ENCODE measurements at places on chromosomes 5 and 9.
A peak's percentile ranks its signal among the peaks of the same experiment; 100 is the strongest.

- H3K36me3 ChIP-seq = no peaks in the 10 kb centered on the region
- H3K4me3 ChIP-seq = no peak overlapping the region
- no peak for DNase-seq
- H3K27ac ChIP-seq = no peak overlapping the region
- no peaks in the 10 kb centered on the region for H3K27me3 ChIP-seq
These were observed 53.8 kb upstream of the PSD2 start for GRCh38 chr5:139741823-139742172.

GRCh38 chr5:14059810-14060209 lies 83.3 kb upstream of the TRIO start:
- H3K4me1 ChIP-seq = no peaks in the 10 kb centered on the region
- no peak overlapping the region for H3K27ac ChIP-seq
- H3K36me3 ChIP-seq = no peaks in the 10 kb centered on the region
- H3K27me3 ChIP-seq = no peaks in the 10 kb centered on the region
- no peak for DNase-seq

- H3K27me3 ChIP-seq = no peaks in the 10 kb centered on the region
- no peaks in the 10 kb centered on the region for H3K4me1 ChIP-seq
- H3K4me3 ChIP-seq = no peak overlapping the region
- no peak overlapping the region for H3K27ac ChIP-seq
These were observed 562.2 kb downstream of the HTR1A start for GRCh38 chr5:63400079-63400478.

- H3K4me1 ChIP-seq = no peaks in the 10 kb centered on the region
- H3K27me3 ChIP-seq = no peaks in the 10 kb centered on the region
- no peak for DNase-seq
- peak overlapping the region; percentile 8 for H3K27ac ChIP-seq
These were observed 238.5 kb upstream of the PIK3R1 start for GRCh38 chr5:67976891-67977601.

DNA sequence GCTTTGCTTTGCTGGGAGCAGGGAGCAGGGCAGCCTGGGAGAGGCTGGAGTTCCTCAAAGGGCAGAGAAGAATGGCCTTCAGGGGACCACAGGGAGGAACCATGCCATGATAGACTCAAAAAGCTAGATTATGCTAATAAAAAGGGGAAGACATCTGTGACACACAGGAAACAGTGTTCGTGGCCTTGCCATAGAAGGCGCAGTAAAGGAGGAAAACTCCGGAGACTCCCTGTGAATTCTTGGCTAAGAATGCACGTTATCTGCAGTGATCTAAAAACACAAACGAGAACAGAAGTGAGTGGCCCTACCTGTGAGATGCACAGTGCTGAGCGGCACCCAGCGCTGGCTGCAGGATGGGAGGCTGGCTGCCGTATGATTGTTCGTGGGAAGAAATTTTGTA lies 15.9 kb upstream of the LTC4S start:
- no peaks in the 10 kb centered on the region for H3K27me3 ChIP-seq
- H3K36me3 ChIP-seq = peaks cover 58% of the 10 kb centered on the region

GRCh38 chr5:108788142-108788541 lies 40.4 kb downstream of the FER start:
- peak; percentile 86 for DNase-seq
- H3K36me3 ChIP-seq = peaks cover 8% of the 10 kb centered on the region
- H3K27me3 ChIP-seq = no peaks in the 10 kb centered on the region
- no peaks in the 10 kb centered on the region for H3K4me1 ChIP-seq

- H3K36me3 ChIP-seq = no peaks in the 10 kb centered on the region
- DNase-seq = no peak
- no peaks in the 10 kb centered on the region for H3K4me1 ChIP-seq
- no peak overlapping the region for H3K4me3 ChIP-seq
- H3K27ac ChIP-seq = no peak overlapping the region
These were observed 123.7 kb downstream of the NTRK2 start for GRCh38 chr9:84793251-84793650.

DNA sequence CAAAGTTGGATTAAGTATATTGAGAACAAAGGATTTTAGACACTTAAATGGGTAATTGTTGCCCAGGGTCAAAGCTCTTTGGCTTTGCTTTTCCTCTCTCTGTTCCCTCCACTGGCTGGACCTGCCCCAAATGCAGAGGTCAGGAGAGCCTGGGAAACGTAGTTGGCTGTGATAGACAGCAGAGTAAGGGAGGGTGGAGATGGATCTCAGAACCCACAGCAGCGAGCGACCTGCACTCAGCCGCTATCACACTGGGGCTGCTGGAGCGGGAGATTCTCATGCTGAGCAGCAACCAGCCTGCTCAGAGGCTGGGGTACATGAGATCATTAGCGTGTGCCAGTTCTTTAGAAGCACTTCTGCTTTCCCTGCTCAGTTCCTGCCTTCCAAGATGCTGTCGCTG lies 71.8 kb upstream of the TTC23L start:
- no peaks in the 10 kb centered on the region for H3K27me3 ChIP-seq
- no peak for DNase-seq
- peaks cover 9% of the 10 kb centered on the region for H3K36me3 ChIP-seq
- no peak overlapping the region for H3K4me3 ChIP-seq
- H3K4me1 ChIP-seq = no peaks in the 10 kb centered on the region

DNA sequence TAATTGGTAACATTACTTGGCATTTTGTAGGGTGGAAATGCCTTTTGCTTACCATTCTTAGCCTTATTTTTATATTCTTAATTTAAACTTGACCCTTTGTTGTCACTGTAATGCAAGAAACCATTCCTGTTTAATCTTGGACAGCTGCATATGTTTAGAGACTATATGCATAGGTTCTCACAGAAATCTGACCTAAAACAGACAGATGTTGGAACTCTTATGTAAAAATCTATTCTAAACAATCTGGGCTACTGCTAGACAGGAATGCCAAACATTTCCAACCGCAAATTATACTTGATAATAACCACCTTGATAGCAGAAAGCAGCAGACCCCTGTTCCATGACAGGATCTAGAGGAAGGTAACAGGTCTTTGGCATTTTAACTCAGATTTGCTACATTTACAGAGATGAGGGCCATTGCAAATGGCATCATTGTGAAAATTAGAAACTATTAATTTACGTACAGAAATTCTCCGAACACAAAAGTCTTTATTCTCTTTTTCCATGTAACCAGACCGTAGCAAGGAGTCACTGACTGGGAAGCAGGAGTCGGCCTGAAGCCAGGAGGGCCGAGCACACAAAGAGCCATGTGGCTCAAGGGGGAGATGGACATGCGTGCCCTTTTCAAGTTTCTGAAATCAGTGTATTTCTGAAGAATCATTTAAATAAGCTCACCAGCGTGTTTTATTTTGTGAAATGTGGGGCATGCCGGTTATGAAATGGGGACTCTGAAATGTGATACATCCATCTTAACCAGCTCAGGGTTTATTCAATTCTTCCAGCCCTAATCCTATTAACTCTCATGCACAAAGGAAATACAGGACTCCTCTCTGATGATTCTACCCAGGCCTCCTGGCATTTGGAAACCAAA lies 139.3 kb downstream of the AOPEP start:
- peak; percentile 77 for DNase-seq
- H3K36me3 ChIP-seq = no peaks in the 10 kb centered on the region
- peak overlapping the region; percentile 80 for H3K27ac ChIP-seq
- H3K4me3 ChIP-seq = no peak overlapping the region
- no peaks in the 10 kb centered on the region for H3K27me3 ChIP-seq

- no peak overlapping the region for H3K4me3 ChIP-seq
- peaks cover 47% of the 10 kb centered on the region for H3K4me1 ChIP-seq
- H3K36me3 ChIP-seq = no peaks in the 10 kb centered on the region
- DNase-seq = peak; percentile 57
- no peaks in the 10 kb centered on the region for H3K27me3 ChIP-seq
These were observed 144.7 kb upstream of the IER5L start for GRCh38 chr9:129322641-129323375.

GRCh38 chr9:34518896-34519295 lies 3.9 kb downstream of the ENHO start:
- H3K36me3 ChIP-seq = no peaks in the 10 kb centered on the region
- DNase-seq = no peak
- no peak overlapping the region for H3K27ac ChIP-seq
- H3K4me1 ChIP-seq = peaks cover 5% of the 10 kb centered on the region
- H3K4me3 ChIP-seq = no peak overlapping the region

- no peaks in the 10 kb centered on the region for H3K4me1 ChIP-seq
- peaks cover 52% of the 10 kb centered on the region for H3K36me3 ChIP-seq
- no peaks in the 10 kb centered on the region for H3K27me3 ChIP-seq
- H3K4me3 ChIP-seq = no peak overlapping the region
- H3K27ac ChIP-seq = no peak overlapping the region
These were observed 130.4 kb downstream of the DAB2IP start for GRCh38 chr9:121781701-121782464.

GRCh38 chr5:93582677-93583438 lies at the start of gene NR2F1:
TSS of gene NR2F1 (plus strand) at chr5:93583222. CDS start at chr5:93585024, 1,802 bp downstream.
- no peak within 1 kb of the TSS for H3K27ac ChIP-seq
- H3K27me3 ChIP-seq = peaks cover 12% of the 10 kb centered on the region
- H3K4me1 ChIP-seq = peaks cover 10% of the 10 kb centered on the region
- no peak for DNase-seq

DNA sequence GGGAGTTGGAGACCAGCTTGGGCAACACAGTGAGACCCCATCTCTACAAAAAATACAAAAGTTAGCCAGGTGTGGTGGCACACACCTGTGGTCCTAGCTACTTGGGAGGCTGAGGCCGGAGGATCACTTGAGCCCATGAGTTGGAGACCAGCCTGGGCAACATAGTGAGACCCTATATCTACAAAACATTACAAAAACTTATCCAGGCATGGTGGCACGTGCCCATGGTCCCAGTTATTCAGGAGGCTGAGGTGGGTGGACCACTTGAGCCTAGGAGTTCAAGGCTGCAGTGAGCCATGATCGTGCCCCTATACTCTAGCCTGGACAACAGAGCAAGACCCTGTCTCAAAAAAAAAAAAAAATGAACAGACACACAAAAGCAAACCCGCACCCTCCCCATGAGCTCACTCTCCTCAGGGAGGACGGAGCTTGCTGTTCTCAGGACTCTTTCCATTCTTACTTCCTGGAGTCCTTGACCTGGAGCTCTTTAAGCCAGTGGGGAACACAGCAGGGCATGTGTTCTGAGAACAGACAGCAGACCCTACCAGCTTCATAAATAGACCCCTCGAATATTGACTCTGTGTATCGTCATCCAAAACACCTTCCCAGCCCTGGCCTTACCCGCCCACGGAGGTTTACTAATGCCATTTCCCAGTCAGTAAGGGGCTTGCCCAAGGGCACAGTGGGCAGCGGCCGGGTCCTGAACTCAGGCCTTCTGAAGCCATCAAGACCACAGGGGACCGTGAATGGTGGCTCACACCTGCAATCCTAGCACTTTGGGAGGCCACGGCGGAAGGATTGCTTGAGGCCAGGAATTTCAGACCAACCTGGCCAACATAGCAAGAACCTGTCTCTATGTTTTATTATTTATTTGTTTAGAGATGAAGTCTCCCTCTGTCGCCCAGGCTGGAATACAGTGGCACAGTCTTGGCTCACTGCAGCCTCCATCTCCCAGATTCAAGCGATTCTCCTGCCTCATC lies 11.1 kb downstream of the PTGES2 start:
- peaks cover 14% of the 10 kb centered on the region for H3K36me3 ChIP-seq
- no peak overlapping the region for H3K4me3 ChIP-seq
- DNase-seq = no peak
- H3K4me1 ChIP-seq = no peaks in the 10 kb centered on the region
- no peak overlapping the region for H3K27ac ChIP-seq

DNA sequence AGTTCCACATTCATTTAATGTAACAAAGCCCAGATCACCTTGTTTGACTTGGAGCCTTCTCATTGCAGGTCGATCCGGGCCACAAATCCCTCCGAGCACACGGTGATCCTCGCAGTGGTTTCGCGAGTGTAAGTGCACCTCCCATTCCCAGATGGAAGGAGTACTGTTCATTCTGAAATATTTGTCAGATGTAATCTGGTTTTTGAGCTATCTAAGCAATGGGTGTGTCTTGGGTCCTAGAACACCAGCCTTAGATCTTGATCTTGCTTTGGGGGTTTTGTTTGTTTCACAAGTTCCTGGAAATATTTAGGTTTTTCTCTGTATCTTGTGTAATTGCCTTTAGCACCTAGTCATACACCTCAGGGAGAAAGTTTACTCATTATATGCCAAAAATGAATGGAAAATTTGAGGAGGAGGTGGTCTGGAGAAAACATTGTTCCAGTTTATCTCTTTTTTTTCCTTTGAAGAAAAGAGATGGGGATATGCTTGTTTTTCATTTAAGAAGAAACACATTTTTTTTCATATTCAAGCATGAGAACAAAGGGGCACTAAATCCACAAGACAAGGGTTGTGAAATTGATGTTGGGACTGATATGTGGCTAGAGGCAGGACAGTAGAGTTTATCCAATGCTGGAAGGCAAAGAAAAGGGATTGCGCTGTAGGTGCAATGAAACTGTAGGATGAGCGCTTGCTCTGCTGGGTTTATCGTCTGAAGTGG lies 118.6 kb downstream of the PDE8B start:
- H3K27ac ChIP-seq = peak overlapping the region; percentile 75
- H3K4me3 ChIP-seq = no peak overlapping the region
- peaks cover 4% of the 10 kb centered on the region for H3K4me1 ChIP-seq
- no peak for DNase-seq

DNA sequence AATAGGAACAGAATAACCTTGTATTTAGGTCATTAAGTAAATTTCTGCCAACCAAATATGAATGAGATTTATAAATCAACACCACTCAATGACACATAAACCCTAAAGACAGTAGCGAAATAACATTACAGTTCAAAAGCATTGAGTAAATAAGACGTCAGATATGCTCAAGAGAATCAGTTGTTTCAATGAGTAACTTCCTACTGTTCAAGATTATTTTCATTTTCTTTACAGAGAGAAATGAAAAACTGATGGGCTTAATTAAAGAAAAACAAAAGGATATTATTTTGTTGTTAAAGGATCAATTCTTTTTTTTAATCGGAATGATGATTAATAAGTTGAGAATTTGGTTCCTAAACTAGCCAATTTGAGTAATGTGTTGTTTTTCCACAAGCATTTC lies 150.1 kb downstream of the BNC2 start:
- H3K27ac ChIP-seq = no peak overlapping the region
- DNase-seq = no peak
- H3K4me1 ChIP-seq = no peaks in the 10 kb centered on the region
- H3K36me3 ChIP-seq = no peaks in the 10 kb centered on the region
- H3K4me3 ChIP-seq = no peak overlapping the region

DNA sequence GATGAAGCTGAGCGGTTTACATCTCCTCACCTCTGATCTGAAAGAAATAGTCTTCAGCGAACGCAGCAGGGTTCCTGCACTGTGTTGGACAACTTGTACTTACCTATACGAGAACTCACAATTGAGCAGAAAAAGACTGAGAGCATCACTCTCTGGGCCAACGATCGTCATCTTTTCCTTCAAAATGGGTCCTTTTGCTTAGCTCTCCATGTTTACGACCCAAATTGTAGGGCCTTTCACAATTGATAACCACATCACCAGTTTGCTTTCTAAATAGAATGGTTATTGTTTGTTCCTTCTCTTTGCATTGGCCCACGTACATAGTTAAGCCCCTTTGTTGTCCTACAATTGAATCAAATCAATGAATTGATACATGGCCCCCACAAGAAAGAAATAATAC lies 110.0 kb upstream of the DMRT1 start:
- peak overlapping the region; percentile 91 for H3K27ac ChIP-seq
- H3K4me3 ChIP-seq = no peak overlapping the region
- peaks cover 52% of the 10 kb centered on the region for H3K4me1 ChIP-seq
- H3K27me3 ChIP-seq = no peaks in the 10 kb centered on the region

- peaks cover 11% of the 10 kb centered on the region for H3K4me1 ChIP-seq
- H3K27ac ChIP-seq = no peak overlapping the region
- no peak for DNase-seq
- H3K4me3 ChIP-seq = no peak overlapping the region
These were observed 42.5 kb downstream of the FNIP1 start for GRCh38 chr5:131754363-131754762.

GRCh38 chr5:131218392-131218791 lies 45.5 kb upstream of the CDC42SE2 start:
- H3K4me3 ChIP-seq = no peak overlapping the region
- no peaks in the 10 kb centered on the region for H3K4me1 ChIP-seq
- H3K36me3 ChIP-seq = no peaks in the 10 kb centered on the region
- DNase-seq = no peak
- no peaks in the 10 kb centered on the region for H3K27me3 ChIP-seq

All from ascending aorta (tissue), 2 donors.